Naive thymus-derived CD4-positive, alpha-beta T cell (primary cell): ENCODE measurements at places on chromosomes 6 and 20.
A peak's percentile ranks its signal among the peaks of the same experiment; 100 is the strongest.

DNA sequence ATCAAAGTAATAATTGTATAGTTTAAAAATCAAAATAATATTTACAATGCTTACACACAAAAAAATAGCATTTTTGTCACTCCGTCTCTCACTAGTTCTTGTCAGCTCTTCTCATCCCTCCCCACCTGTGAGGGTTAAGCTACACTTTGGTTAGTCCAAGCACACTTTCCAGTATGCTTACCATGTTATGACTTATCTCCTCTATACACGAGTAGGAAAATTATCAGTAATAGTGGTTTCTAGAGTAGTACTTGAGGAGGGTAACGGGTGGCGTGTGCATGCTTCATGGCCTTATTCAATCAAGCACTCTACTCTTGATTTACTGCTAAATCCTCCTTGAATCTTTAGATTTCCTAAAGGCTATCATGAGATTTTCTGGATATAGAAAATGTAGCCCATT is 443.7 kb downstream of the UTRN start:
- no peaks in the 10 kb centered on the region for H3K4me1 ChIP-seq
- no peaks in the 10 kb centered on the region for H3K36me3 ChIP-seq
- no peak overlapping the region for H3K27ac ChIP-seq
- H3K27me3 ChIP-seq: no peaks in the 10 kb centered on the region
- DNase-seq: no peak
- H3K4me3 ChIP-seq: no peak overlapping the region

GRCh38 chr6:53643481-53643965 is 22.0 kb downstream of the KLHL31 start:
- no peaks in the 10 kb centered on the region for H3K36me3 ChIP-seq
- DNase-seq: no peak

DNA sequence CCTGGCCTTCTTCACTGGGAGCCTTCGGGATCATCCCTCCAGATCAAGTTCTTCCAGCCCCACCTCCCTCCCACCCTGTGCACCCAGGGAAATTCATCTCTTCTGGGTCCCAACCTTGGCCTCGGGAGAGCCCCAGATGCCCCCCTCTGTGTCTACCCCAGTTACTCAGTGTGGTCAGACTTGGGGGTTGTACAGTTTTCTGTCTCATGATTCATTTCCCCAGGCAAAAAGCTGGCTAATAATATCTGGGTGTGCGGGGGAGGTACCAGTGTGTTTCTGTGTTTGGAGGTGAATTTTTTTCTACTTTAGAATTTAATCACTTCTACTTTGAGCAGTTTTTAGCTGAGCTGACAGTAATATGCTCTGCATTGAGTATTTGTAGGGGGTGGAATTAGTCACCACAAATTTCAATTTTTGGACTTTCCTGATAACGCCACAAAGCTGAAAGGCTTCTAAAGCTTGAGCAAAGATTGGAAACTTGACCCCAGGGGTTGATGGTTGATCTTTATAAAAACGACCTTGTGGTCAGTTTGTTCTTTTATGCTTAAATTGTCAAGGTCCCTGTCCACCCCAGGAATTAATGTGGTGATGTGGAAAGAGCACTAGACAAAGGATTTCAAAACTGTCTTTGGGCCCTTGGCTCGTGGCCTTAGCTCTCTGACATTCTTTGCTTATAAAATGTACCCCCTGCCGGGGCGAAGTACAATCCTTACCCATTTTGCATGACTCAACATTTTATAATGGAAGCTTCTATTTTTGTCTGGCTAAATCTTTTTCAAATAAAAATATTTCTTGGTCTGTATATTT is 284.7 kb upstream of the TAB2 start:
- no peak overlapping the region for H3K4me3 ChIP-seq
- no peaks in the 10 kb centered on the region for H3K36me3 ChIP-seq
- H3K27ac ChIP-seq: no peak overlapping the region
- H3K27me3 ChIP-seq: no peaks in the 10 kb centered on the region

DNA sequence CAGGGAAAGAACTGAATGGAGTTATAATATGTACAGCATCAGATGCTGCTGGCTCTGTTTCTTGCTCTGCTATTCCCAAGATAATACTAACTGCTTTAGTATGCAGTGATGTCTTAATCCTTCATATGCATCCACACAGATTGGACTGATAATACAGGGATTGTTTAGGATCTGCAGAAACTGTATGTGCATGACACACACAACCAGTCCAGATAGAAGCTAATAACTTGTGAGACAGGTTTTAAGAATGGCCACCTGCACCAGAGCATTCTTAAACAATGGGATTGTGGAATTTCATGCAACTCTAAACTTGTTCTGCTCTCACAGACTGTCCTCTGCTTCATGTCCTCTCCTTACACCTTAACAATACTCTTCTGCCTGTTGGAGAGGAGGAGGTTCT is 90.9 kb downstream of the SPTLC3 start:
- H3K27me3 ChIP-seq: no peaks in the 10 kb centered on the region
- H3K36me3 ChIP-seq: no peaks in the 10 kb centered on the region
- H3K27ac ChIP-seq: no peak overlapping the region
- no peaks in the 10 kb centered on the region for H3K4me1 ChIP-seq

DNA sequence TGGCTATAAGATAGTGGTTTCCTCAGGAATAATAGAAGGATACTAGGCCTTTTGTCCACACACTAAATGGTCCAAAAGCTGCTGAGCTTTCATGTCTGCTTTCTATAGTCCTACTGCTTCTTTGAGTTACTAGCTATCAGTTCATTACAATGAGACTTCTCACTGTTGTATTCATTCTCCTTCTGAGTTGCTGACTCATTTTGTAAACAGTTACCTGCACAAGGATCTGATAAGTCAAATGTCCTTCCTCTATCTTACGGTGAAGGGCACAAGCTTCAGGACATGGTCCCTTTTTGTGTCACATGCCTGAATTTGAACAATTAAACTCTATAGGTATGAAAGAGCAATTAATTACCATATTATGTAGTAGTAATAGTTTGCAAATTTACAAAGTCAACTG is 90.5 kb downstream of the MAN1A1 start:
- no peak overlapping the region for H3K4me3 ChIP-seq
- H3K27ac ChIP-seq: no peak overlapping the region
- DNase-seq: no peak

DNA sequence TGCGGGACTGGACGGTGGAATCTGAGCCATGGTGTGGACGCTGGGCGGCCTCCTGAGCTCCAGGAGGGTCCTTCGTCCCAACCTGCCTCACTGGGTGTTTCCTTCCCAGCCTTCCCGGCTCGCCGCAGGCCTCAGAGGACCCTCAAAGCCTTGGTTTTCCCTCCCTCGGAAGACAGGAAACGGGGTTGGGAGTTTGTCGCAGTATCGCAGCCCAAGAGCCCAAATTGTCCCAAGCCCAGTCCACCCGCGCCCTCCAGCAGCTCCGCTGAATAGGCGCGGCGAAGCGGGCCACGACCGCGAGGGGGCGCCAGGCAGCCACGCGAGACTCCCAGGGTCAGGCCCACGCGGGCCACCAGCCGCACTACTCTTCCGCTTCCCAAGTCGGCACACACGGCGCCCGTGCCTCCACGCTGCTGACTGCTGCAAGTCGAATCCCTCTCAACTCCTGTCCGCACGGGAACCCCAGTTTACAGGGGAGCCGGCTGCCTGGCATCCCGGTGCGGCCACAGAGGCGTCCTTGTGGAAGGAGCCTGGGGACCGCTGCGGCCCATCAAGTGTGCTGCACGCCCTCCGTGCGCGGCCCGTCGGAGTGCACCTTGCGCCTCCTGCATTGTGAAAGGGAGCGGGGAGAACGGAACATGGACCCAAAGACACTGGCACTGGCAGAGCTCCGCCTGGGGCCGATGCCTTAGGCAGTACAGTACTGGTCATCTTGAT is 40.4 kb upstream of the HMGA1 start:
- peaks cover 4% of the 10 kb centered on the region for H3K4me1 ChIP-seq
- H3K4me3 ChIP-seq: peak overlapping the region; percentile 90
- H3K36me3 ChIP-seq: no peaks in the 10 kb centered on the region
- peak overlapping the region; percentile 72 for H3K27ac ChIP-seq

DNA sequence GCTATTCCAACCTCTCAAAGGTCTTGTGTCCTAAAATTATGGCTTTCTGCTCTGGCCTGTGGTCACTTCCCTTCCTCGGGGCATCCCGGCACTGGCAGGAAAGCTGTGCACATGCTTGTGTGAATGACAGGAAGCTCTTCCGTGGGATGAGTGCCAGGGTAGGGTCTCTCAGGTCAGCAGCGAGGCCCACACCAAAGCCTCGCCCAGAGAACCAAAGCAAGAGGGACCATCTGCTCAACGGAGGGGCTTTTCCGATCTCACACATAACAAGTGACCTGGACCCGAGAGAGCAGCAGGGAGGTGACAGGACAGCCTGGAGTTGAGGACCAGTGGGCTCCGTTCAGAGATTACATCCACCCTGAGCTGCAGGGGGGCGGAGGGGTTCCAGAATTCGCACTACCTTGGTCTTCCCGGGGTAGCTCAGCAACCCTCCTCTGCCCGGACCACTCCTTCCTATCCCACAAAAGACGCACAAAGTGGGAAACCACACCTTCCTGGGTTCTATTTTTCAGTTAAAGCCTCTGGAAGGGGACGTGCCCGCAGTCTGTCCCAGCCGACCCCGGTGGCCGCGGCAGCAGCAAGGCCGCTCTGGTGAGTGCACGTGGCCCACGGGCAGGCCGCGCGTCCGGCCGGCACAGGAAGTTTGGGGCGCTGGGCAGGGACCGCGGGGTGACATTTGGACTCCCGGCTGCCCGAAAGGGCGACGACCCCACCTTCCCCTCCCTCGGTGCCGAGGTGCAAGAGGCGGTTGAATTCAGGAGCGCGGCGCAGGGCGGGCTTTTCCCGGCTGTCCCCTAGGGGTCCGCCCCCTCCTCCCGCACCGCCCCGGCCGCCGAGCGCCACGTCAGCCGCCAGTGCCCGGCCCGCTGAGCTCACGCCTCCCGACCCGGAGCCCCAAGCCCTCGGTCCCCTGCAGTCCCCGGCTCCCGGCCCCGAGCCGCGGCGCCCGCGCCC is 988 bp downstream of the TXNDC5 start:
- DNase-seq: no peak
- H3K4me3 ChIP-seq: peak overlapping the region; percentile 40
- H3K27ac ChIP-seq: no peak overlapping the region
- peaks cover 6% of the 10 kb centered on the region for H3K4me1 ChIP-seq
- H3K27me3 ChIP-seq: no peaks in the 10 kb centered on the region

GRCh38 chr6:9412951-9413559 is 977.7 kb upstream of the SLC35B3 start:
- no peak for DNase-seq
- no peaks in the 10 kb centered on the region for H3K36me3 ChIP-seq
- no peaks in the 10 kb centered on the region for H3K4me1 ChIP-seq
- H3K4me3 ChIP-seq: no peak overlapping the region
- H3K27ac ChIP-seq: no peak overlapping the region

DNA sequence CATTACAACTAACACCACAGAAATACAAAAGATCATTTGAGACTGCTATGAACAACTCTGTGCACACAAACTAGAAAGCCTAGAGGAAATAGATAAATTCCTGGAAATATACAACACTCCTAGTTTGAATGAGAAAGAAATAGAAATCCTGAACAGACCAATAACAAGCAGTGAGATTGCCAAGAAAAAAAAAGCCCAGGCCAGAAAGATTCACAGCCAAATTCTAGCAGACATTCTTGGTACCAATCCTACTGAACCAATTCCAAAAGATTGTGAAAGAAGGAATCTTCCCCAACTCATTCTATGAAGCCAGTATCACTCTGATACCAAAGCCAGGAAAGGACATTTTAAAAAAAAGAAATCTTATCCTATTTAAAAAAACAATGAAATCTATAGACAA is 7.0 kb upstream of the CDK19 start:
- no peak overlapping the region for H3K4me3 ChIP-seq
- DNase-seq: no peak
- H3K36me3 ChIP-seq: no peaks in the 10 kb centered on the region
- H3K27ac ChIP-seq: no peak overlapping the region
- no peaks in the 10 kb centered on the region for H3K27me3 ChIP-seq
- H3K4me1 ChIP-seq: no peaks in the 10 kb centered on the region

- no peaks in the 10 kb centered on the region for H3K36me3 ChIP-seq
- H3K27ac ChIP-seq: no peak overlapping the region
- DNase-seq: no peak
- H3K4me3 ChIP-seq: no peak overlapping the region
Observed at GRCh38 chr6:21981235-21981833, 315.5 kb downstream of the PRL start.

DNA sequence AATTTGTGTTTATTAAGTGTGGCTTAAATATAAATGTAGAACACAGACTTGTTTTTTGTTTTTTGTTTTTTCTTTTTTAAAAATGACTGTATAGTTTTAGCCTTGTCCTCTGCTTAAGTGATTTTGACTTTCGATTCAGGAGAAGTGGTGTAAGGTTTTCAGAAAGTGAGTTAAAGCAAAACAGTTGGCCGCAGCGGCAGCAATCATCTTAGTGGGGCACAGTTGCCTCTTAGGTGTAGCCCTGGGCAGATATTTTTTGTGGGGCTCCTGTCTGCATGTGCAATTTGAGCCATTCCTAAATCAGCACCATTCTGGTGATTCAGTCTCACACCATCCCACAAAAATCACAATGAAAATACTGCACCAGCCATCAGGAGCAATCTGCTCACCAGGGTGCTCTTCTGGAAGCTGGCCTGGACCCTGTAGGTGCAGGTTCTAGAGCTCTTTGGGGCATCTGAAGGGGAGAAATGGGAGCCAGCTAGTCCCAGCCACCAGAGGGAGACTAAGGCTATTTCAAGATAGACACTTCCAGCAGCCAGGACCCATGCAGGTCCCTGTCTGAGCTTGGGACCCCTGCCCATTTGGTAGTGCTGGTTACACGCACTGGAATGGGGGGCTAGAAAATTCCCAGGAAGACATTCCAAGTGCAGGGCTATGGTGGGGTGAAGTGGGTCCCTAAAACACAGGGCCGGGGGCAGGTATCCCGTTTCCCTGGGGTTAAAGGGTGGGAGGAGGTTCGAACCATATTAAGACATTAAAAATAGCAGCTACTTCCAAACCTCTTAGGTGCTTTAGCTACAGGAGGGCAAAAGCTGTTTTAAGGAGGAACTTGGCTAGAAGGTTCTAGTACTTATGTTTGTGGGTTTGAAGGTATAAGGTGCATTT is 156.6 kb downstream of the NFATC2 start:
- H3K4me3 ChIP-seq: no peak overlapping the region
- no peak overlapping the region for H3K27ac ChIP-seq
- H3K27me3 ChIP-seq: no peaks in the 10 kb centered on the region
- DNase-seq: peak; percentile 20
- no peaks in the 10 kb centered on the region for H3K36me3 ChIP-seq

- H3K4me3 ChIP-seq: no peak overlapping the region
- peaks cover 57% of the 10 kb centered on the region for H3K36me3 ChIP-seq
- no peaks in the 10 kb centered on the region for H3K27me3 ChIP-seq
- no peaks in the 10 kb centered on the region for H3K4me1 ChIP-seq
Observed at GRCh38 chr20:1456300-1456699, 10.3 kb downstream of the NSFL1C start.

GRCh38 chr20:15039088-15039752 is 701.8 kb upstream of the FLRT3 start:
- H3K27ac ChIP-seq: no peak overlapping the region
- H3K36me3 ChIP-seq: no peaks in the 10 kb centered on the region
- H3K4me3 ChIP-seq: no peak overlapping the region
- no peaks in the 10 kb centered on the region for H3K4me1 ChIP-seq
- no peak for DNase-seq
- H3K27me3 ChIP-seq: no peaks in the 10 kb centered on the region

- H3K36me3 ChIP-seq: no peaks in the 10 kb centered on the region
- H3K4me3 ChIP-seq: no peak overlapping the region
- H3K27ac ChIP-seq: no peak overlapping the region
- H3K27me3 ChIP-seq: no peaks in the 10 kb centered on the region
Observed at GRCh38 chr20:23305098-23305497, 45.5 kb upstream of the NXT1 start.
